ENCODE measurements at places on chromosomes 13 and 19. TPM values are rescaled to one million over a fixed set of nuclear protein-coding genes. Genes with fewer than 3 reads are reported as not detected.
A peak's percentile ranks its signal among the peaks of the same experiment; 100 is the strongest.

DNA sequence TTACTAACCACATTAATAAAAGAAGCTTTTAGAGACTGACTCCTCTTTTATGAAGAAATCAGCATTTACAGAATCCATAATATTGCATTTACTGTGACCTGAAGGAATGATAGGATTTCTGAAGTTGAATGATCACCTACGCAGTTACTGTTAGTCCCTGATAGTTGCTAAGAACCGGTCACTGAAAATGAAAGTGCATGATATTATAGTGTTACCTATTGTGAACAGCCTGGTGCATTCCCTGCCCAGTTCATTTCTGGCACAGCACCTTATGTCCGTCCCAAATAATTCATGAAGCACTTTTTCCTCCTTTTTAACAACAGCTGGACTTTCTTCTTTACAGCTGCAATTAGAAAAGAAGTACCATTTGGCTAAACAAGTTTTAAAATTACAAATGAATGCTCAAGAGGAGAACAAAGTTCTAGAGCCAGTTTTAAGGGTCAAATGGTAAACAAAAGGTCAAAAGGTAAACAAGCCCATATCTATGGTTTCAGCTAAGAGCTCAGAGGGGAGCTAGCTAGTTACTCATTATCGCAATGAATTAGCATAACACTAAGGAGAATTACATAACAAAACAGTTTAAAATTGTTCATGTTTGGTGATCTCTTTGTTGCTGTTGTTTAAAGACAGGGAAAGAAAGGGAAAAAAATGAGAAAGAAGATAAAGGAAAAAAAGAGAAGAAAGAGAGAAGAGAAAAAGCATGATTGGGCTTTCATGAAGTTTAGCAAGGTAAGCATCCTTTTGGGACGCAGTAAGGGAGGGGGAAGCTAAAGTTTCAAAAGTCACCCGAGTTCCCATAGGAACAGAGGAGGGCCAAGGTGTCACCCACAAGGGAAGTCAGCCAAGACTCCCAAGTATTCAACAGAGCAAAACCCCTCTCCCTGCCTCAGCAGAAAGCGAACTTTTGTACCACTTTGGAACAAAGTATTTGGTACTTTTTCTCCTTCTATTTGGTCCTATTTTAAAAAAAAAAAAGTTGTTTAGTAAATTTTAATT, 50.2 kb downstream of the FLT3 start:
- DNase-seq, result no peak

Gene F2RL3
- not detected for total RNA-seq

GRCh38 chr19:2477732-2478191, 1.8 kb downstream of the GADD45B start:
- DNase-seq, result peak; percentile 69

GRCh38 chr13:97477844-97478243, 43.9 kb downstream of the RAP2A start:
- DNase-seq, result peak; percentile 6

- DNase-seq, result no peak
Measured at GRCh38 chr19:291006-291521, at the start of gene PLPP2. PLPP2 (minus strand) TSS chr19:291403; CDS start chr19:291336, 67 bp downstream.

Gene IZUMO4
- total RNA-seq, result 0.15 TPM

- no peak for DNase-seq
Measured at GRCh38 chr19:55258476-55258827, 365 bp downstream of the PPP6R1 start.

DNA sequence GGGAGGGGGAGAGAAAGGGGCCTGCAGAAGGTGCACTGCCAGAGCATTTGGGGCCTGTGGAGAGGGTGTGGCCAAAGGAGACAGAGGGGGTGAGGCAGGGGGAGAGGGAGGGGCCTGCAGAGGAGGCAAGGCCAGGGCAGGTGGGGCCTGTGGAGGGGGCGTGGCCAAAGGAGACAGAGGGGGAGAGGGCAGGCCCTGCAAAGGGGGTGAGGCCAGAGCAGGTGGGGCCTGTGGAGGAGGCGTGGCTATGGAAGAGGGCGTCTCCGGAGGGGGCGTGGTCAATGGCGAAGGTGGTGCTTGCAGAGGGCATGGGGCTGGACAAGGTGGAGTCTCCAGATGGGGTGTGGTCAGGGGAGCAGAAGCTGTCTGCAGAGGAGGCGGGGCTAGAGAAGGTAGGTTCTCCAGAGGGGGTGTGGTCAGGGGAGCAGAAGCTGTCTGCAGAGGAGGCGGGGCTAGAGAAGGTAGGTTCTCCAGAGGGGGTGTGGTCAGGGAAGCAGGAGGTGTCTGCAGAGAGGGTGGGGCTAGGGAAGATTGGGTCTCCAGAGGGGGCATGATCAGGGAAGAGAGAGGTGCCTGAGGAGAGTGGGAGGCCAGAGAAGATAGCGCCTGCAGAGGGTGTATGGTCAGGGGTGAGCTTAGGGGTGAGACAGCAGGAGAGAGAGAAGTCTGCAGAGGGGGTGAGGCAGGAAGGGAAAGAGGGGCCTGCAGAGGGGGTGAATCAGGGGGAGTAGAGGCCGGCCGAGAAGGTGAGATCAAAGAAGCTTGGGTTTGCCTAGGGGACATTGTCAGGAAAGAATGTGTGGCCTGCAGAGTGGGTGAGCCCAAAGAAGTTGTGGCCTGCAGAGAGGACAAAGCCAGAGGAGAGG, 3.4 kb downstream of the PRR36 start:
- peak; percentile 70 for DNase-seq

Gene C19orf33
- total RNA-seq, result not detected

Gene SYCN
- not detected for total RNA-seq

- peak; percentile 4 for DNase-seq
Measured at GRCh38 chr13:79295906-79296706, 109.9 kb downstream of the RBM26 start.

Gene DOHH
- 16.4 TPM for total RNA-seq

Gene TNNT1
- total RNA-seq, result 40.1 TPM

Gene CILP2
- total RNA-seq, result 0.22 TPM

DNA sequence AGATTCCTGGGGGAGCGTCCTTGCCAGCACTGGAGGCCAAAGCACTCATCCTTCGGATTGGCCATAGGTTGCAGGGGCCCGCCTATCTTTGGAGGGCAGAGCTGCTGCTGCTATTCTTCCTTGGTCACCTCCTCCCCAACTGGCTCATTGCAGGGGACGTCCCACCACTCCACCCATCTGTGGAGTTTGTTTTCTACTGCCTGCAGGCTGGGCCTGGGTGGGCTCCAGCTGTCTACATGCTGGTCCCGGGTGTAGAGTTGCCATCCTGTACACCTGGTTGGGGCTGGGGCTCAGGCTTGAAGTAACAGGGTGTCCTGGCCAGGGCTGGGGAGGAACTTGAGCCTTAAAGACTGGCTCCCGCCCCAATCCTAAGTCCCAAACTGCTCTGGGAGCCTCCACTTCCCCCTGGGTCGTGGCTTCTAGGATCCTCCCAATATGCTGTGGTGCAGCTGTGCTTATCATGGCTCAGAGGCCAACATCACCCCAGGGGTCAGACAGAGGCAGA, 2.1 kb downstream of the RNF225 start:
- no peak for DNase-seq
